ENCODE measurements at places on chromosomes 2 and 18.

- DNase-seq, result no peak
Measured at GRCh38 chr2:36058953-36059352, 296.6 kb upstream of the CRIM1 start.

GRCh38 chr2:60521626-60522025, 31.8 kb downstream of the BCL11A start:
- DNase-seq, result no peak

- no peak for DNase-seq
Measured at GRCh38 chr2:60498127-60498815, 55.2 kb downstream of the BCL11A start.

- DNase-seq, result no peak
Measured at GRCh38 chr2:54669677-54670484, 53.6 kb upstream of the EML6 start.

GRCh38 chr2:105915005-105915558, 170.4 kb downstream of the NCK2 start:
- peak; percentile 51 for DNase-seq
